Neural progenitor cell (in vitro differentiated cells): ENCODE measurements at places on chromosomes 6 and 20. TPM values are rescaled to one million over a fixed set of nuclear protein-coding genes. Genes with fewer than 3 reads are reported as not detected.

DNA sequence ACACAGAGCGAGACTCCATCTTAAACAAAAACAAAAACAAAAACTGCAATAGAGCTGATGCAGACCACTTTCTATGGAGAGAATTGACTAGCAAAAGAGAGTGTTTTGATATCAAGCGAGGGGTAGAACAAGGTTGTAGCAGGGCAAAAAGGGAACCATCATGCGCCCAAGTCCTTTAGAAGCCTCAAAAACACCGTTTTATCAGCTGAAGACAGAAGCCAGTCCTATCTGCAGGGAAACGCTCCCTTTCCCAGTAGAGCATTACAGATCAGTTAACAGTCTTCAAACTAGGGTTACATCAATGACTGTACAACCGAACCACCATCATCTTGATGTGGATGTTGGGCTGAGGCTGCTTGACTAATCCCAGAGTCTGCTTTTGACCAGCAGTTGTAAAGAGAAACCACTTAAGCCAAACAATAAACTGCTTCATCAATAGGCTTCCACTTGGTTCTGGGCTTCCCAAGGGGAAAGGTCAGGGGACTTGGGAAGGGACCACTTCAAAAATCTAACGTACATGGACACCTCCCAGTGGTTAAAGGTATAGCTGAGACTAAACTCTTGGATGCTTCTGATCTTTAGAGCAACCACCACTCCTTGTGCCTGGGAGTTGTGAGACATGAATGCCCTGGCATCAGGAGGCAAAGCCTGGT, 59.6 kb upstream of the SPDEF start:
- no peak overlapping the region for H3K27ac ChIP-seq
- peaks cover 7% of the 10 kb centered on the region for H3K4me1 ChIP-seq
- DNase-seq, result no peak
- H3K4me3 ChIP-seq, result no peak overlapping the region
- H3K36me3 ChIP-seq, result no peaks in the 10 kb centered on the region

DNA sequence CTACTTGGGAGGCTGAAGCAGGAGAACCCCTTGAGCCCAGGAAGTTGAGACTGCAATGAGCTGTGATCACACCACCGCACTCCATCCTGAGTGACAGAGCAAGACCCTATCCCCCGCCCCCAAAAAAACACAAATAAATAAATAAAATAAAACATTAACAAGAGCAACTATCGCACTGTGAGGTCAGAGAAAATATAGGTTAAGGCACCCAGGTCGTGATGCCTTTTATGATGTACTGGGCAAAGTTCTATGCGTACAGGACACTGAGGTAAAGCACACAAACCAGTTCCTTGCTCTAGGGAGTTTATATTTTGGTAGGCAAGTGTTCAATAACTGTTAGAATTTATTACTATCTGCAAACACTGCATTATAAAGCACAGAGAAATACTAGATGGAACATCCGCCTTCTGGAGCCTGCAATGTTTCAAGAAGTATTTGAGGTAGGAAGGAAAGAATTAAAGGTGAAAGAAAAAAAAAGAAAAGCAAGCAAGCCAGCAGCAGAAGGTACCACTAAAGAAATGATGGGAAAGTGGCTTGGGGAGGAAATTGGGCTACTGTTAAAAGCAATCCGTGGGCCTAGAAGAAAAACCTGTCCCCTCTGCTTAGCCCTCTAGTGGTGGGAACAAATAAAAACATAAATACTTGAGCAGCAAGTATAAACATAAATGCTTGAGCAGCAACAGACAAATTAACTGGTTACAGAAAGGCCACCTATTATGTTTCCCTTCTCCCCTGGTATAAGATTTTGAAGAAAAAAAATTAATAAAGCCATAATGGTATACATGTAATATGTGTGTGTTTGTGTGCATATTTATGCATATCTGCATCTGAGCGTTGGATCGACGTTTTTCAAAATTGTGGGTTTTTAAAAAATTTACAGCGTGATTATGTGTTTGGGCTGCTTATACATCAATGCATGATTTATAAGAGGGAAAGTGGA, 128.0 kb downstream of the PHACTR1 start:
- H3K4me1 ChIP-seq, result peaks cover 25% of the 10 kb centered on the region
- no peak overlapping the region for H3K27ac ChIP-seq

DNA sequence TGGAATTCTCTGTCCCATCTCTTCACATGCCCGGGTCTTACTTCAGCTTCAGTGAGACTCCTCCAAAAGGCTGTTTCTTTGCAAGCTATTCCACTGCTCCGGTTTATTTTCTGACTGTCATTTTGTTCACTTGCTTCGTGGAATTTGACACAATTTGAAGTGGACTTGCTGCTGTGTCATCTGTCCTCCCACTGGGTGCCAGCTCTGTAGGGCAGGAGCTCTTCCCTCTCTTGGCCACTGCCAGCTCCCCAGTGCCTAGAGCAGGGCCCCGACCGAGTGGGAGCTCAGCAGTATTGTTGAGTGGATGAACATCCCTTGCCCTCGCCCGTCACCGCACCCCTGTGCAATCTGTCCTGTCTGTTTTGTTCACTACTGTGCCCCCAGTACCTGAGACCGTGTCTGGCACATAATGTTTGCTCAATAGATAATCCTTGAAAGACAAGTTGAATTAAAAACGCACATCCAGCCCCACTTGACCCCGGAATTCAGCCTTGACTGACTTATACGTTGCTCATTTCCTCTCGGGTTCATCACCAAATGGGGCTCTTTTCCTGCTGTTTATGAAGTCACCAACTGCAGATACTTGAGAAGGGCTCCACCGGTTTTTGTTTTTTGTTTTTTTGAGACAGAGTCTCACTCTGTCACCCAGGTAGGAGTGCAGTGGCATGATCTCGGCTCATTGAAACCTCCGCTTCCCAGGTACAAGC, 170.3 kb upstream of the KCNG1 start:
- no peaks in the 10 kb centered on the region for H3K27me3 ChIP-seq
- H3K36me3 ChIP-seq, result no peaks in the 10 kb centered on the region
- no peak overlapping the region for H3K4me3 ChIP-seq
- no peak for DNase-seq
- no peak overlapping the region for H3K27ac ChIP-seq

Gene GFOD1
- total RNA-seq, result 1.8 and 2.1 TPM in 2 replicates

DNA sequence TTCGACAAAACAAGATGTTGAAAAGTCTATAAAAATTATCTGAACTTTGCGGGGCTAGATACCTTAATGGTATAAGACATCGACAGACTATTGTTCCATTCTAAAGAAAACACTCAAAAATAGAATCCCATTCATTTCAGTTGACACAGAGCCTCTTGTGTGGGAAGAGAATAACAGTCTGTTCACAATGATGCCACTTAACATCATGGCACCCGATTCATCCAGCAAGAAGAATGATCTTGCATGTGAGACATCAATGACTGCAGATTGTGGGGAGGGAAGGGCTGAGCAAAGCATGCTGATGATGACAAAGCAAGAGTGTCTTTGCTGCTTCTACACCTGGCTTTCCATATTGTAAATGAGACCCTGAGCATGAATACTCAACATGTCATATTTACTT, 49.7 kb upstream of the ARMH2 start:
- no peak for DNase-seq
- no peaks in the 10 kb centered on the region for H3K36me3 ChIP-seq
- H3K4me3 ChIP-seq, result no peak overlapping the region
- H3K4me1 ChIP-seq, result peaks cover 4% of the 10 kb centered on the region
- H3K27me3 ChIP-seq, result no peaks in the 10 kb centered on the region
- no peak overlapping the region for H3K27ac ChIP-seq

GRCh38 chr6:25449774-25450173, 170.6 kb downstream of the CARMIL1 start:
- peak; percentile 58 for DNase-seq
- H3K27ac ChIP-seq, result no peak overlapping the region
- H3K4me3 ChIP-seq, result no peak overlapping the region
- H3K36me3 ChIP-seq, result no peaks in the 10 kb centered on the region

DNA sequence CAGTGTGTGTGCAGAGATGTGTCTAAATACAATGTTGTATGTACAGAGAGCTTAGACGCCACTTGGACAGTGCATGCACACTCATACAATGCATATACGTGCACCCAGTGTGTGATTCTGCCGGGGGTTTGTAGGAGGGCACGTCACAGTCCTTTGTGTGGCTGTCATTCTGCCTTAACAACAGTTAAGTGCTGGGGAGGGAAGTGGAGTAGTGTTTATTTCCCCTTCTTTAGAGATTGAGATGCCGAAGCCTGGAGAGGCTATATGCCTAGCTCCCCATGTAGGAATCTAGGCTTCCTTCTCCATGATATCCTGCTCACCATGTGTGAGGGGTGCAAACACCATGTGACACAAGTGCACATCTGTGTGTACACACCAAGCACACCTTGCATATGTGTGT, 38.2 kb downstream of the MDFI start:
- peaks cover 18% of the 10 kb centered on the region for H3K4me1 ChIP-seq
- no peak overlapping the region for H3K4me3 ChIP-seq
- DNase-seq, result no peak
- H3K36me3 ChIP-seq, result no peaks in the 10 kb centered on the region
- H3K27ac ChIP-seq, result no peak overlapping the region
